ENCODE measurements at places on chromosomes 12 and 14.
A peak's percentile ranks its signal among the peaks of the same experiment; 100 is the strongest.

GRCh38 chr14:69048456-69048855, 69.4 kb upstream of the ACTN1 start:
- no peak for DNase-seq

GRCh38 chr12:22692964-22693555, 68.1 kb downstream of the ETNK1 start:
- DNase-seq, result no peak

DNA sequence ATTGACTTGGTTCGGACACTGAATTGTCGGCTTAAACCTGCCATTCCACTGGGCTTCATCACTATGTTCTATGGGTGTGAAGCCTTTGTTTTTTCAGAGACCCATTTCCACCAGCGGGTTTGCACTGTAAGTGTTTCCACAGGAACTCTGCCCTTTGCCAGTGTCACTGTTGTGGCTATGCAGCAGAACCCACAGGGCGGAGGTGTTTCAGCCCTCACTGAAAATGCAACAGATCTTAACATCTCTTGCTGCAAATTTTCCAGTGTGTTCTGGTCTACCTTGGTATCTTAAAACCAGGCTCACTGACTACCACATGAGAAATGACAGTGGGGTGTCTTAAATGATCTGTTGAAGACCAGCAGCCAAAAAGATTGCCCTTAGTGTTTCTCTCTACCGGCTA, 21.1 kb downstream of the PRKCH start:
- DNase-seq, result peak; percentile 87

GRCh38 chr12:39872425-39872824, 233.5 kb downstream of the SLC2A13 start:
- DNase-seq, result no peak

- no peak for DNase-seq
Observed at GRCh38 chr12:110037315-110037714, 11.0 kb downstream of the C12orf76 start.

DNA sequence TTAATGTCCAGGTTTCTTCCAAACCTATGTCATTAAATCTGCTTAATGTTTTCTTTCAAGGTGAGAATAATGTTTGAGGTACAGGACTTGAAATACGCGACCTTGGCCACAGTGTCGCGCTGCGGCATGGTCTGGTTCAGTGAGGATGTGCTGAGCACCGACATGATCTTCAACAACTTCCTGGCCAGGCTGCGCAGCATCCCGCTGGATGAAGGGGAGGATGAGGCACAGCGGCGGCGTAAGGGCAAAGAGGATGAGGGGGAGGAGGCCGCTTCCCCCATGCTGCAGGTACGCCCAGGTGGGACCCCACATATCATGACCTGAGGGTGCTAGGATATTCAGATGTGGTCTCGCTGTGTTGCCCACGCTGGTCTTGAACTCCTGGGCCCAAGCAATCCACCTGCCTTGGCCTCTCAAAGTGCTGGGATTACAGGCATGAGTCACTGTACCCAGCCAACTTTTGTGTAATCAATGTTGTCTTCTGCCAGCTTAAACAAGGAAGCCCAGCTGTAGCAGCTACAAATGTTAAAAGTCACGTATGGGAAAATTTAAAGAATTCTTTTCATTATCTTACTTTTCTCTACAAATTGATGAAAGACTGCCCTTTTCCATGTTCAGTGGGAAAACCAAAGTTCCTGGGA, 50.8 kb downstream of the DYNC1H1 start:
- DNase-seq, result no peak

DNA sequence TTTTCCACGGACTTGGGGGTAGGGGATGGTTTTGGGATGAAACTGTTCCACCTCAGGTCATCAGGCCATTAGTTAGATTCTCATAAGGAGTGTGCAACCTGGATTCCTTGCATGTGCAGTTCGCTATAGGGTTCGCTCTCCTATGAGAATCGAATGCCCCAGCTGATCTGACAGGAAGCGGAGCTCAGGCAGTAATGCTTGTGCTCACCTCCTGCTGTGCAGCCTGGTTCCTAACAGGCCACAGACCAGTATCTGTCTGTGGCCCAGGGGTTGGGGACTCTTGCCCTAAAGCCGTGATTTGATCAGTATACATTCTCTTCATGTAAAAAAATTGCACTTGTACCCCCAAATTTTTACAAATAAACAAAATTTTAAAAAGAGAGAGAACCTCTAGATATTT, 219.4 kb upstream of the CPNE8 start:
- no peak for DNase-seq

DNA sequence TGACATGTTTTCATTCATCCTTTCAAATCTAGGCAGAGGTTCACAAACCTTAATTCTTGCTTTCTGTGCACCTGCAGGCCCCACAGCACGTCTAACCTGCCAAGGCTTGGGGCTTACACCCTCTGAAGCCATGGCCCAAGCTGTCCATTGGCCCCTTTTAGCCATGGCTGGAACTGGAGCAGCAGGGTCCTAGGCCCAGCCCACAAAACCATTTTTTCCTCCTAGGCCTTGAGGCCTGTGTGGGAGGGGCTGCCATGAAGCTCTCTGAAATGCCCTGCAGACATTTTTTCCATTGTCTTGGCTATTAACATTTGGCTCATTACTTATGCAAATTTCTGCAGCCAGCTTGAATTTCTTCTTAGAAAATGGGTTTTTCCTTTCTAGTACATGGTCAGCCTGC, 547.5 kb downstream of the KCNH5 start:
- no peak for DNase-seq

DNA sequence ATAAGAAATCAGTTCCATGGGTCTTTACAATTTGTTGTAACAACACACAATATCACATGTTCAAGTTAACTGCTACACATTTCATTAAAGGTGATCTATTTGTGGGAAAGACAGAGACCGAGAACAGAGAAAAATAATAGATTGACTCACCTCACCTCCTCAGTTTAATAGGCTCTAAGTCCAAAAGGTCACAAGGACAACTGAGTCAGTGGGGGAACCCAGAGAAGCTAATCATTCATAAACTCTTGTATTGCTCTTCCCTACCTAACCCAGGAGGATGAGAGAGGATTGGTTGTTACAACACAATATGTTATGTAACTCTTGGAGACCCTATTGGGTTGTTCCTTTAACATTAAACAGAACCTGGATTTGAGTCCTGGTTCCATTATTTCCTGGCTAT, 72.2 kb upstream of the CRY1 start:
- no peak for DNase-seq

DNA sequence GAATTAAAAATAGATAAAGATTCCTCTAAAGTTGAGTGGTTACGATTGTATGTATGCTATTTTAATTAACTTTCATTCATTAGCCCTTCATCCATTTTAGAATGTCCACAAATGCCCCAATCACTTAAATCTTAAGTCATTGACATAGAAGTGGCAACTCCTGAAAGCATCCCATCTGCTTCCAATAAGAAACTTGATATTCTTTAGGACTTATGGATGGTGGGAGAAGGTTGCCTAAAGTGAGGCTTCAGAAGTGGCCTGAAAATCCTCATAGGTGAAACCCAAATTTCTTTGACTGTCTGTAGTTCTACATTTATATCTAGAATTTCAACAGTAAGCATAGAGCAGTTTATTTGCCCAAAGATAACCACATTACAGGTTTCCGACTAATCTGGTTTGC, 161.7 kb upstream of the HMGA2 start:
- no peak for DNase-seq

GRCh38 chr14:77203611-77204458, 22.2 kb downstream of the TMEM63C start:
- DNase-seq, result no peak

DNA sequence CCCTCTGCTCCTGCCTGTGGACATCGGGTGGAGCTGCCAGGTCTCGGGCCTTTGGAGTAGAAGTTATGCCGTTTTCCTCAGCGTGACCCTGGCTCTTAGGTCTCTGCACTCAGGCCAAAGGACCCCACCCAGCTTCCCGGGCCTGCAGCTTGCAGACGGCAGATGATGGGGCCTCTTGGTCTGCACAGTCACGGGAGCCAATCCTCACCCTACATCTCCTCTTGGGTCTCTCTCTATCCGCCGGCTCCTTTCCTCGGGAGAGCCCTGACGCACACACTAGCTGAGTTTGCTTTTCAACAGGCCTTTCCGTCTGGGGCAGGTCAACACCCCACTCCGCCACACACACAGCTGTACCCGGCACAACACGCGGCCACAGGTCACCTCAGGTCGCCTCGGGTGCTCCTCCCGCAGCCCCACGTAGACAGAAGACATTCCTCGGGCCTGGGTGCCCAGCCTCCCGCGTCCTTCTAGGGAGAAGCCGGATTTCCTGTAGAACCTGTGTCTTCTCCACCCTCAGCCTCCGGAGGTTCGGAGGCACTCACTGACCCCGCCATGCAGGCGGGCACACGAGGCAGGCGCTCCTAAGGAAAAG, 9.9 kb downstream of the GALNT9 start:
- no peak for DNase-seq

- DNase-seq, result no peak
Observed at GRCh38 chr12:32868885-32869284, 27.7 kb downstream of the PKP2 start.

- no peak for DNase-seq
Observed at GRCh38 chr12:68573406-68573805, 37.3 kb upstream of the RAP1B start.

DNA sequence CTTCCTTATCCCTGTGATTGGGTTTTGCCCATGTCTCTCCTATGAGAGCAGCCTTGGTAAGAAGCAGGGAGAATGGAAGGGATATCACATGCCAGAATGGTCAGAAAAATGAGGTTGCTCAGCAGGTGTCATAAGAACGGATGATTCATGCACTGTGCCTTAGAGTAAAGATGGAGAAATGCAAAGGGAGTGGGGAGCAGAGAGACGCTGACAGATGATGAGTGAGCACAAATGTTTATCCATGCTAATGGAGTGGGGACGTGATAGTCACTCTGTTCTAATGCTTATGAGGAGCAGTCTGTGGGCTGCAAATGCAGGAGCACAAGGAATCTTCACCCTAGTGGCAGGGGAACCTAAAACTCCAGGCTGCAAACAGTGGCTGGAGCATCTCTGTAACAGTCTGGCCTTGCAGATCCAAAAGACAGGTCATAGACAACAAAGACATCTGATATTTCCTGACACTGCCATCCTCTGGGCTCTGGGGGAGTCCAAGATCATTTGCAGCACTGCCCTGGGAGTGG, 243.2 kb downstream of the CACNA1C start:
- DNase-seq, result no peak

DNA sequence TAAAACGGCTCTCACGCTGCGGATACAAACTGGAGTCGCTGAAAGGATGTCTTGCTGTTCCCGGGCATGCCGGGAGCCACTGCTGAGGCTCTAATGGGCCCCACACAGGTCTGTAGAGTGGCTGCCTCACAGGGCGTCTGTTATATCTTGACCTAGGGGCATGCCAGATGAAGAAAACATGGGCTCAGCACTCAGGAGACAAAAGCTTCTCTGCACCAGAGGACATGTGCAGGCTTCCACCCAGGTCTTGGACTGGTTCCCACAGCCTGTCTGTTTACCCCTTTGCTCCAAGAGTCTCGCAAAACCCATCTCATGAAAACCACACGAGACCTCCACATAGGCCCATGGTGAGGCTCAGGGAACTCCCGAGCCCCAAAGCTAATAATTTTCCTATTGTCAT, 134.2 kb downstream of the RPS29 start:
- no peak for DNase-seq

GRCh38 chr14:76769636-76770292, 8.5 kb downstream of the VASH1 start:
- DNase-seq, result no peak

GRCh38 chr12:1611803-1612572, 17.0 kb upstream of the WNT5B start:
- DNase-seq, result no peak

- peak; percentile 17 for DNase-seq
Observed at GRCh38 chr14:77208291-77208978, 26.8 kb downstream of the TMEM63C start.

DNA sequence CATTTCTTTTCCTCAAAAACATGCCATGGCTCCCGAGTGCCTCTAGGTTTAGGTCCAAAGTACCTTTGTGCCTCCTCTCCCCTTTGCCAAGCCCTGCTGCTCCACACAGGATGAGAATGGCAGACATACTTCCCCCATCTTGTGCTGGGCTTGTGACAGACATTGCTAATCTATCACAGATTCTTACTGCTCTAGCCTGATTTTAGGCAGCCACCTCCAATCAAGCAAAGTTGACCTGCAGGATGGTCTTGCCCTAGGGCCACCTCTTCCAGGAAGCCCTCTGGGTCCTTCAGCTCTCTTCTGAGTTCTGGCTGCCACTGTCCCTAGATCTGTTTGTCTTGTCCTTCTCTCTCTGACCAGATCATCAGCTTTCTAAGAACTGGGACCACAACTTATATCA, 20.5 kb downstream of the FOXN4 start:
- DNase-seq, result no peak

GRCh38 chr12:66803930-66804329, 125.1 kb upstream of the GRIP1 start:
- no peak for DNase-seq

DNA sequence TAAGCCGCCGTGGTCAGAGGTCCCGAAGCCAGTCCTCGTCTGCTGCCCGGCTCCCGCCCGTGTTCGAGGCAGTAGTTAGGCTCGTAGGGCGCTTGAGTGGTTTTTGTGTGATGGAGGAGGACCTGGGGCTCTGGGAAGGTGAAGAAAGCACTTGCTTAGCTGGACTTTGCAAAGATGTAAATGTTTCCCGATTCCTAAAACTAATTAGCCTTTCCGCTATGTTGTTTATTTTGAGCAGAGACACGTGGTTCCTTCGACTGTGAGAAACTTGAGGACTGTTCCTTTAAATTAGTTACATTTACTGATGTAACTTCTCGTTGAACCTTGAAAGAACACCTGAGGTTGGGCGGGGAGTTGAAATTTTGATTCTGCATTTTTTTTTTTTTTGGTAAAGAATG, 33.9 kb downstream of the MIA2 start:
- peak; percentile 26 for DNase-seq

GRCh38 chr12:45966486-45966885, 23.9 kb downstream of the SCAF11 start:
- DNase-seq, result no peak

DNA sequence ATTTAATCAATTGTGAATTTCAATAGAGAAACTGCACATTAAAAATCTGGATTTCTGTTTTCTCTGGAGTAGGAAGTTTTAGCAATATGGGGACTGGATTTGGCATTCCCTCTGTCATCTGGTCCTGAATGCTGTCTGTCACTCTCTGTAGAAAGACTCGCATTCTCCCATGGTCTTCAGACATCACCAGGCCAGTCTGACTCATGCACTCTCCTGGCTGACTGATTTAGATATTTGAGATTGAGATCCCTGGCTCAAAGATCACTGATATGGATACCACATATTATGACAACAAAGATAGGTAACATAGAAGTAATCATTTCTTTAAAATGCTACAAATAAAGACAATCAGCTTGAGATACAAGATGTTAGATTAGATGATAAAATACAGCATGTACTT, 524.5 kb downstream of the GALC start:
- DNase-seq, result no peak

- no peak for DNase-seq
Observed at GRCh38 chr12:3871356-3871755, 1.8 kb downstream of the PARP11 start.

Data from CD4-positive, alpha-beta T cell treated with Interleukin-15 for 4 hours (primary cell).